Stimulated activated naive B cell treated with anti-CD40 and anti-IgM and Interleukin-4, amounts not matched to agents 10 μg/mL and 1 μg/mL and 100 μg/mL, for 72 hours (primary cell): ENCODE measurements at places on chromosomes 11 and 22.

DNA sequence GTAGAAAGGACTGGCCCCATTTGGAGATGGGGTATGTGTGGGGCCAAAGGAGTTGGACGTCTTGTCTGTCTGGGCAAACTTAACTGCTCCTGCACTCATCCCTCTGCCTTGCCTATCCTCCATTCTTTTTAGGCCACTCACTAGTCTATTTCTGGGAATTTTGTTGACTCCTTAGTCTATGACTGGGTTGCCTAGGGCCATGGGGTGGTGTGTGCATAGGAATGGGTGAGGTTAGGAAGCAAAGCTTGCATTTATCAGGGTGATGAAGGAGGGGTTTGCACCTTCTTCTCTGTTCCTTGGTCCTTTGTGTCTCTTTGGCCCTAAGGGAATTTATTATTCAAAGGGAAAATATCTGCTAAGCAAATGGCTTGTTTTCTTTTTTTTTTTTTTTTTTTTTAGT, 80.9 kb upstream of the OR9Q1 start:
- no peak for DNase-seq

- no peak for DNase-seq
These were observed 214.7 kb downstream of the TENM4 start for GRCh38 chr11:79226126-79226525.

DNA sequence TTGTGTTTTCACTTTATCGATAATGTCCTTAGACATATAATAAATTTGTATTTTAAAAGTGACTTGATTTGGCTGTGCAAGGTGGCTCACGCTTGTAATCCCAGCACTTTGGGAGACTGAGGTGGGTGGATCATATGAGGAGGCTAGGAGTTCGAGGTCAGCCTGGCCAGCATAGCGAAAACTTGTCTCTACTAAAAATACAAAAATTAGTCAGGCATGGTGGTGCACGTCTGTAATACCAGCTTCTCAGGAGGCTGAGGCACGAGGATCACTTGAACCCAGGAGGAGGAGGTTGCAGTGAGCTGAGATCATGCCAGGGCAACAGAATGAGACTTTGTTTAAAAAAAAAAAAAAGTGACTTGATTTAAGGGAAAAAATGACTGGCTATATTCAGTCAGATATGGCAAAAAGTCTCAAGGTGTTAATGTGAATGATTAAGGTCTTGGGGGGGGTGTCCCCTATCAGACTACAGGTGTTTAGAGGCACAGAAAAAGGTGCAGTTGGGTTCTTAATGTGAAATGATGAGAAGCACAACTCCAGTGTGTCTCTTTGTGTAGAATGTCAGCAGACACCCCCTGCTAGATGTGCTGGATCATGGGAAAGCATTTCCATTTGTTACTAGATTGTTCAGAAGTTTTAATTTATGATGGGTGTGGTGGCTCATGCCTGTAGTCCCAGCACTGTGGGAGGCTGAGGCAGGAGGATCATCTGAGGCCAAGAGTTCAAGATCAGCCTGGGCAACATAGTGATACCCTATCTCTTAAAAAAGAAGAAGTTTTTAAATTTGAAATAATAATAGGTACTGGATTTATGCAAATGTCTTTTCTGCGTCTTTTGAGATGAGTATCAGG, 17.0 kb downstream of the NEAT1 start:
- DNase-seq, result no peak

DNA sequence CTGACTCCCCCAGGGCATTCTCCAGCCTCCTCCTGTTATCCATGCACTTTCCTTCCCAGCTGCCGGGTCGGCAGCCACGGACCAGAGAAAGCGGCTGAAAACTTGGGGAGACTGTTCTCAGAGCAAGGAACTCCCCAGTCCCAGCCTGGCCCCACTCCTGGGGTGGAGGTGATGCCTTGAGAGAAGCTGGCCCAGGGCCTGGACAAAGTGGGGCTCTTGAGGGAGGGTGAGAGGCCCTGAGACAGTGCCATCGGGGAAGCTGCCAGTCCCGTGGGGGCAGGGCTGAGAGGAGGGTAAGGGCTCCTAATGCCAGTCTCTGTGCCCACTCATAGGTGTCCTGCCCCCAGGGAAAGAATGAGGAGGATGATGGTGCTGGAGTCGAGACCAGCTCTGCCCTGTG, 53.8 kb downstream of the FLRT1 start:
- DNase-seq, result no peak

- no peak for DNase-seq
These were observed 30.5 kb upstream of the PPP2R1B start for GRCh38 chr11:111796696-111797095.

DNA sequence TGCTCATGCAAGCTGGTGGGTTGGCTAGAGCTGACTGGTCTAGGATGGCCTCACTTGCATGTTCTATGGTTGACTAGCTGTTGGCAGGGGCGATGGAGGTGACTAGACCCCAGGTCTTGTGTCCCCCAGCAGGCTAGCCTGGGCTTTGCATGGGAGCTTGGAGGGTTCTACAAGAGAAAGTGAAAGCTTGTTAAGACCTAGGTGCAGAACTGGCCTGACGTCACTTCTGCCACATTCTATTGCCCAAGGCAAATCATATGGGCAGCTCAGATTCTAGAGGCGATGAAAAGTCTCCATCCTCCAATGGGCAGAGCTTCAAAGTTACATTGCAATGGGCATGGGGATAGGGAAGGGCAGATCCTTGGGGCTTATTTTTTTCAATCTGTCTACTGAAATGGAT, 170.9 kb downstream of the MIAT start:
- DNase-seq, result no peak

DNA sequence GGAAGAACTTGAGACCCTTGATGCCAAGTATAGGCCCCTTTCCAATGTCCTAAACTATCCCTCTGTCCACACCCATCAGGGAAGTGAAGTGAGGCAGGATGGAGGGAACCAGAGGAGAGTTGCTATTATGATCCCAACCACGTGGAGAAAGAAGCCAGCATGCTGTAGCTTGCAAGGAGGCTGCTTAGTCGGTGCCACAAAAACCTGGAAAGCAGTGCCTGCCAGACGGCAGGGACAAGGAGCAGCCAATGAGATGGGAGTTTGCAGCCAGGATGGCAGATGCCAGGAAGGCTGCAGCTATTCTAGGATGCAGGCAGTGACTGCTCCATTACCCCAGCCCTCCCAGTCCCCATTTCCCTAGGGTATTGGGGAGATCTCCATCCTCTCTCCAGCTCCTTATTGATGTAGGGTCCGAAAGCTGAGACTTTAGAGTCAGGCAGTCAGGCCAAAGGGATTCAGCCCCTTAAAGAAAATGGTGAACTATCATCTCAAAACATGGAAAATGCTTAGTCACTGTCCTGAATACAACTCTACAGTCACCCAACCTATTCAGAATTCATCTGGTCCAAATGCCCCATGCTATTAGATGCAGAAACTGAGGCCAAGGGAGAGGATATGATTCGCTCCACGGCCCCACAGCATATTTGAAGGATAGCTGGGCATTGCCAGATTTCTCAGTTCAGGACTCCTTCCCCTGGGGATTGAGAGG, 18.4 kb upstream of the LRRC55 start:
- DNase-seq, result no peak

GRCh38 chr11:119894916-119895315, 165.9 kb upstream of the NECTIN1 start:
- no peak for DNase-seq

DNA sequence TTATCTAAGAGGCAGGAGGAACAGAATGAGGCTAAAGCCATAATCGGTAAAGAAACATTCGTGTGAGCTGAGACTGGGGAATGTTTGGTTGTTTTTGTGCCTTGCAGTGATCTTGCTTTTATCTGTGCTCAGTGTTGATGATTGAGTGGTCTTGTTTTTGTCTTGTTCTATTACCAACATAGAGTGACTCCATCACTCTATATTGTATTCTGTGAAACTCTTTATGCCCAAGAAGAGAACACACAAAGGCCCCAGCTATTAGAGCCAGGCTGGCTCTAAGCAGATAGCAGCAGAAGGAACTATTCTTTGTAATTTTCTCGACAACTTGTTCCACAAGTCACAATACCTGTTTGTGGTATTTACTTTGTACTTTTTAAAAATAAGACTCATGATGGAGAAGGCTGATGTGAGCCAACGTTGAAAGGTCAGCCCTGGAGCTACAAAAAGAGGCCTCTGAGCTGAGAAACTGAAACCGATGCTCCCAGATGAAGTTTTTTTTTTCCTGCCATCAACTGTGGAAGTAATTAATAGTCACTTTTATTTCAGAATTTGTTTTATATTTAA, 68.4 kb downstream of the LARGE1 start:
- no peak for DNase-seq

DNA sequence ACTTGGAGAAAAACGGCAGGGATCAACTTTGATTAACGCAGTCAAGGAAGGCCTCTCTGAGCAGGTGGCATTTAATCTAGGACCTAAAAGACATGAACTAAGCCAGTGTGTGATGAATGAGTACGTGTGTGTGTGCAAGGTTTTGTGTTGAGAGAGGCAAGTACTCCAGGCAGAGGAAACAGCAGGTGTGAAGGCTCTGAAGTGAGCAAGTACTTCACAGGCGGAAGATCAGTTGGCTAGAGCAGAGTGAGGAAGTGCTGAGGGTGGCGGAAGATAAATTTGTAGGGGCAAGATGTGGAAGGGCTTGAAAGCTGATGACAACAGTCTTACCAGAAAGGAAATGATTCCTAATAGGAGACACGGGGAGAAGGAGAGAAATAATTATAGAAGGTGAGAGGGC, 6.8 kb downstream of the APIP start:
- no peak for DNase-seq

GRCh38 chr11:6794639-6795038, 4.8 kb downstream of the OR6A2 start:
- no peak for DNase-seq

GRCh38 chr22:17698948-17699347, 60.4 kb downstream of the BCL2L13 start:
- DNase-seq, result no peak

DNA sequence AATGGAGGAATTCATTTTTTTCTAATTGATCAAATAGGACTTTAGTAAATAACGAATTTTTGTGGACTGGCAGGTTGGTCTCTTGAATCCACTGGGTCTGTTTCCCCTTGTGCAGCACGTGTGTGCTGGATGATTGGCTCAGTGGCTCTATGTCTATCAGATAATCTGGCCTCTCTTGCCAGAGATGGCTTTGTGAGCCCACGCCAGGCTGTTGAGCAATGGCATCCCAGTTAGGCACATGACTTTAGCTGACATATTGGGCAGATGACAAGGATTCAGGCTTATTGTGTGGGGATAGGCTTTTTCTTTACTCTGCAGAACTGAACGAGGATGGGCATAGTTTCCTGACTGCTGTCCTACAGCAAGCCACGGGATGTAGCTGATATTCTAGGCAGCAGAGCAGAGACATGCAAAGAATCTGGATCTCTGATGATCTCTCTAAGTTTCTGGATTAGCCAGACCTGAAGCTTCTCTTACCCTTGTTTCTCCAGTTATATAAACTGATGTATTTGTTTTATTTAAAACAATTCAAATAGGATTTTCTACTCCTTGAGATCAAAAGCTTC, 144.9 kb downstream of the ARHGAP42 start:
- no peak for DNase-seq

DNA sequence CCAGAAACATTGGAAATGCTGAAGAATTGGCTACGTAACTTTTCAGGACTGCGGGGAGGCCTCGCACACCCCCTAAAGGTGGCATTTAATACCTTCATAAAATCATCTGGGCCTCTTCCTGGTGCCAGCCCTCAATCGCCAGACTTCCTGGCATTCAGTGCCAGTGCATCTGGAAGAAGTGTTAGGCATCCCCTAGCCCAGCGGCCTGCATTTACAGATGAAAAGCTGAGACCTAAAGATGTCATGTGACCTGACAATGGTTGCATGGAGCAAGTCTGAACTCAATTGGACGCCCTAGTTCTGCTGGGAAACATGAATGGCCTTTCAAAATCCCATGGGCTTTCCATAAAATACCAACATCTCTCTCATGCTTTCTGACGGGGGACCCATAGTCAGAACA, 81.0 kb upstream of the TMEM45B start:
- no peak for DNase-seq

DNA sequence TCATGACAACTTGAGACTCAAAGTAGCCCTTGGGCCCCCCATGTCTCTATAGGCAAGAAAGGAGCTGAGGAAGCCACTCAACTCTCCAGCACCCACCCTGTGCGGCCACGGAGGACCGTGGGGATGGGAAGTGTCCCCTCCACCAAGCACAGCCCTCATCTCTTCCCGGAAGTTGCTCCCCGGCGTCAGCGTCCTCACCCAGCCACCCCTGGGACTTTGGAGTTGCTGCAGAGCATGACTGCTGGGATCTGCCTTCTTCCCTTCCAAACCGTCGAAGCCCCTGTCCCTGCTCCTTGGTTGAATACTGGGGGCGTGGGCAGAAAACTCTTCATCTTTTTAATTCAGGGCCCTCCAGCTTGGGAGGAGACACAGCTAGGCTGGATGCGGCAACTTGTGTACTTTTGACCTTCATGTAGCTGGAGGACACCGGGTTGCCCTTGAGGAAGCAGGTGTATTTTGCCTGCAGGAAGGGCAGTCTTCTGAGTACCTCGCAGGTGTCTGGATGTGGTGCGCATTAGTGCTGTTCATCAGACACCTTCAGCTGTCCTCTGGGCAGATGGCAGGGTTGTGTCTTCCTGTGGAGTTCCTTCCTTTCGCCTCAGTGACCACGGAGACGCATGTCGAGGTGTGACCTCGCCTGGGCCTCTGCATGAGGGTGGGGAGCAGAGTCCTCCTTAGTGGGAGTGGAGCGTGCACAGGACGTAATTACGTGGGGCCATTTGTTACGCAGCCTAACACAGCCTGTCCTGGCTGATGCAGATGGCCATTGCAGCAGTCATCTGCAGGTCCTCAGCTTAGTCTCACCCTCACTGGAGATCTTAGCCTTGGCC, 12.2 kb upstream of the IFITM3 start:
- no peak for DNase-seq

DNA sequence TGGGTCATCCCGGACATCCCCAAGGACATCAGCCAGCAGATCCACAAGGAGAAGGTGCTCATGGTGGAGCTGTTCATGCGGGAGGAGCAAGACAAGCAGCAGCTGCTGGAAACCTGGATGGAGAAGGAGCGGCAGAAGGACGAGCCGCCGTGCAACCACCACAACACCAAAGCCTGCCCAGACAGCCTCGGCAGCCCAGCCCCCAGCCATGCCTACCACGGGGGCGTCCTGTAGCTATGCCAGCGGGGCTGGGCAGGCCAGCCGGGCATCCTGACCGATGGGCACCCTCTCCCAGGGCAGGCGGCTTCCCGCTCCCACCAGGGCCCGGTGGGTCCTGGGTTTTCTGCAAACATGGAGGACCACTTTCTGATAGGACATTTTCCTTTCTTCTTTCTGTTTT, 15.3 kb upstream of the FADD start:
- no peak for DNase-seq

DNA sequence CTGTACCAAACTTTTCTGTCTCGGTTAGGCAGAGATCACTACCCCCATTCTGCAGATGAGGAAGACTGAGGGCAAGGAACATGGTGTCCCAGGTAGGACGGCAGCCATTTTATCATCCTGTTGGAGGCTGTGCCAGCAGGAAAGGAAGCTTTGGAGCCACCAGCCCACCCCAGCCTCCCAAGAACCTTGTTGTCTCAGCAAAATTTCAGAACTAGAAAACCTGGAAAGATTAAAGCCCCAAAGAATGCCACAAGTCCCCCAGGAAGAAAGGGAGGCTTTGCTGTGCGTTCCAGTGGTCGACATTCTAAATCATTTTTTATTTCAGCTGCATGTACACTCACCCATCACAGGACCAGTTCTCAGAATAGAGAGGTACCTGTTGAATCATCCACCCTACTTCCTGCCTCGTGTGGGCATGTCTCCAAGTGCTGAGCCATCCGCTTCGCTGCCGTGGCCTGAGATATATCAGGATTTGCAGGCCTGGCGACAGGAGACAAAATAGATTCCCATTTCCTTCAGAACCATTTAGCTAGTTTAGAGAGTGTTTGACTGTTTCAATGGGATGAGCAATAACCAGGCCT, 13.0 kb upstream of the EIF3D start:
- no peak for DNase-seq
